ENCODE measurements at places on chromosomes 4 and X.

DNA sequence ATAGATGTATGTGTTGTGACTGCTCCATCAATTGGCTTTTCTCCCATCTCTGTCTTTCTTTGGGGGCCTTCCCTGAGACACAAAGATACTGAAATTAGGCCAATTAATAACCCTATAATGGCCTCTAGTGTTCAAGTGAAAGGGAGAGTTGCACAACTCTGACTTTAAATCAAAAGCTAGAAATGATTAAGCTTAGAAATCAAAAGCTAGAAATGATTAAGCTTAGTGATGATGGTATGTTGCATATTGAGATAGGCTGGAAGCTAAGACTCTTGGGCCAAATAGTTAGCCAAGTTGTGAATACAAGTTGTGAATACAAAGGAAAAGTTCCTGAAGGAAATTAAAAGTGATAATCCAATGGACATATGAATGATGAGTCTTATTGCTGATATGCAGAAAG, 452.9 kb upstream of the AGA start:
- DNase-seq = no peak

- DNase-seq = no peak
Measured at GRCh38 chr4:11741190-11741652, 312.5 kb upstream of the HS3ST1 start.

- no peak for DNase-seq
Measured at GRCh38 chr4:186806679-186807421, 83.2 kb upstream of the FAT1 start.

DNA sequence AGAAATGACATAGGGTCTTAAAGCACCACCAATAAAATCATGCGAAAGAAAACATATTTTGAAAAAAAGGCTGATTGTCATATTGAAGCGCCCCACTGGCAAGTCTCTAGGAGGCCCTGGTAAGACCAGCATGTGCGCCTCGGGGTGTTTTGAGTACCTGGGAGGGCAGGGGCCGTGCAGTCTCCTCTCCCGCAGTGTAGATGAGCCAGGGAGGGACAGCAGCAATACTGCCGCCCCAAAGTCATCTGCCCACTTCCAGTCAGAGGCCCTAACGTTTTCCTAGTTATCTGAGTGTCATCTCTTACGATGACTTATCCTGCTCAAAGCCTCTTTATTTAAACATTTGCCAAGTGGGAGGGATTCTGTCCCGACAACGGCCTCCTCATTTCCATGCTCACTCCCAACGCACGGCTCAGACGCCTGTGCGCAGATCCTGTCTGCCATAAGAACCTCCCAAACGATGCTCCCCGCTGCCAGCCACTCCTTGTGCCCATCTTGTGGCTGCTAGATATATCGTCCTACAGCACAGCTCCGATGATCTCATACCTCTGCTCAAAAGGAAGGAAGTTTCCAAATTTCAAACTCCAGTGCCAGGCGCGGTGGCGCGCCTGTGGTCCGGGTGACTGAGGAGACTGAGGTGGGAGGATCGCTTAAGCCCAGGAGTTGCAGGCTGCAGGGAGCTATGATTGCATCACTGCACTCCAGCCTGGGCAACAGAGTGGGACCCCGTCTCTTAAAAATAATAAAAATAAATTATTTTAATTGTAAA, 17.2 kb upstream of the SCRG1 start:
- DNase-seq = peak; percentile 86

GRCh38 chr4:75180790-75181776, 248.2 kb downstream of the PARM1 start:
- no peak for DNase-seq

- no peak for DNase-seq
Measured at GRCh38 chr4:99389606-99390005, 37.1 kb upstream of the ADH1C start.

GRCh38 chrX:40389555-40389954, 191.2 kb upstream of the ATP6AP2 start:
- no peak for DNase-seq

DNA sequence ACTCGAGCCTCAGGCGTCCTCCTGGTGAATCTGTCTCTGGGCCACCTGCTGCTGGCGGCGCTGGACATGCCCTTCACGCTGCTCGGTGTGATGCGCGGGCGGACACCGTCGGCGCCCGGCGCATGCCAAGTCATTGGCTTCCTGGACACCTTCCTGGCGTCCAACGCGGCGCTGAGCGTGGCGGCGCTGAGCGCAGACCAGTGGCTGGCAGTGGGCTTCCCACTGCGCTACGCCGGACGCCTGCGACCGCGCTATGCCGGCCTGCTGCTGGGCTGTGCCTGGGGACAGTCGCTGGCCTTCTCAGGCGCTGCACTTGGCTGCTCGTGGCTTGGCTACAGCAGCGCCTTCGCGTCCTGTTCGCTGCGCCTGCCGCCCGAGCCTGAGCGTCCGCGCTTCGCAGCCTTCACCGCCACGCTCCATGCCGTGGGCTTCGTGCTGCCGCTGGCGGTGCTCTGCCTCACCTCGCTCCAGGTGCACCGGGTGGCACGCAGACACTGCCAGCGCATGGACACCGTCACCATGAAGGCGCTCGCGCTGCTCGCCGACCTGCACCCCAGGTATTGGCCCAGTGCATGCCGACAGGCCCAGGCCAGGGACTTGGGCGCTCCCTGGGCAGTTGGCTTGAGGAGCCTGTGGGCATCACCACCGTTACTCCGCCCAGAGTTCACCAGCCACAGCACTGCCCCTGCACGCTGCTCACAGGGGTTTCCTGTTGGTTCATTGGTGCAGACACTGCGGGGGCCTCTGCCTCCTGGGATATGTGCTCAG, 1.1 kb downstream of the GPR78 start:
- no peak for DNase-seq

GRCh38 chr4:42709392-42710065, 52.6 kb upstream of the ATP8A1 start:
- DNase-seq = no peak

DNA sequence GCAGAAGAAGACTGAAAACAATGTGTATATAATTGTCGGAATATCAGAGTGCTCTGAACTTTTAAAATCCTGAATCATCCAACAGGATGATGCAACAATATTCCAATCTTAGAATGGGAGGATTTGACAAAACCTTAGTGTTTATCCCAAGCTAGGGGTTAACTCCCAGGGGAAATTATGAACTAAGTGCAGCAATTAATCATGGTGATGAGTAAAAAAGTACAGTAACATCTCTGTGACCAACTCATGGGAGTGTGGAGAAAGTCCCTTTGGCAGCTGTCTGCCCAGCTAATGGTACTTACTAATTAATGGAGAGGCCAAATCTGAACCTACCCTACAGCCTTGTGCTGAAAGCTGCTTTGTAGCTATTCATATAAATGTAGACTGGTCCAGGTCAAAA, 257.6 kb upstream of the DDX53 start:
- DNase-seq = no peak

DNA sequence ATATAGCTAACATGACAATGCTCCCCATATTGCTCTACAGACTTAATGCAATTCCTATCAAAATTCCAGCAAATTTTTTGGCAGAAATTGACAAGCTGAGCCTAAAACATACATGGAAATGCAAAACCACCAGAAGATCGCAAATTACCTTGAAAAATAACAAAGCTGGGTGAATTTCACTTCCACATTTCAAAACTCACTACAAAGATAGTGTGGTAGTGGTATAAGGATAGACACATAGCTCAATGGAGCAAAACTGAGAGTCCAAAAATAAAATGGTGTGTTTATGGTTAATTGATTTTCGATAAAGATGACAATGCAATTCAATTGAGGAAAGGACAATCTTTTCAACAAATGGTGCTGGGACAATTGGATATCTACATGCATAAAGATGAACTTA, 65.8 kb downstream of the SLC9A7 start:
- DNase-seq = no peak

DNA sequence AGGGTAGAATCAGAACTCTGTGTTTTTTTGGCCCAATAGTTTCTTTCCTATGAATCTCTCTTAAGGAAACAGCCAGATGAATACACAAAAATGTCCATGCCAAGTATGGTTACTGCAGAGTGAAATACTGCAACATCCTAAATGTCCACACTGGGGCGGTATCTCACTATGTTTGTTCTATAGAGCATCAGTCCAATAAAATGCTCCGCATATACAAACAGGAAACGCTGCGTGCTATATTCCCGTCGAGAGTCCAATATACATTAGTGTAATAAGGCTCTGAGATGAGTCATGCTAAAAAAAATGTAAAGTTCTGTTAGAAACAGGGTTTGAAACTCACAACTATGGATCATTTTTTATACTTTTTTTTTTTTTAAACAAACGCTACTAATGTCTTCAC, 72.9 kb upstream of the ENOX2 start:
- no peak for DNase-seq

GRCh38 chr4:19030048-19030447, 1008.5 kb upstream of the LCORL start:
- no peak for DNase-seq

- no peak for DNase-seq
Measured at GRCh38 chr4:150817017-150817416, 198.1 kb downstream of the LRBA start.

DNA sequence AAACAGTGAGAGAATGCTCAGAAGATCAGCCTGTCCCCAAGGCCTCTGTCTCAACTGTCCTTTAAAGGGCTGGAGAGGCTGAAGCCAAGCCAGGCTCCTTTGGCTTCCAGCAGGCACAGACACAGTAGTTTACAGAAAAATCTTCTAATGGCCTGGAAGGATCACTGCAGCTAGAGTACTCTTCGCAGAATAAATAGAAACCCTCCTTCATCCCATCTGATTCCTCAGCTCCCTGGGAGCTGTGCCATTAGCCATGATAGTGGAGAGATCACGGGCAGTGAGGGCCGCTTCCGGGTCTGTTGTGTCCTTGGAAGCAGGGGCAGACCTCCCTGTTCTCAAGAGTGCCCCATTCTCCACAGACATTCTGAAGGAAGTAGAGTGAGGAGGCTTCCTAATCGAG, 63.1 kb downstream of the CCNI start:
- no peak for DNase-seq

- no peak for DNase-seq
Measured at GRCh38 chr4:165403637-165404036, 24.8 kb downstream of the CPE start.

DNA sequence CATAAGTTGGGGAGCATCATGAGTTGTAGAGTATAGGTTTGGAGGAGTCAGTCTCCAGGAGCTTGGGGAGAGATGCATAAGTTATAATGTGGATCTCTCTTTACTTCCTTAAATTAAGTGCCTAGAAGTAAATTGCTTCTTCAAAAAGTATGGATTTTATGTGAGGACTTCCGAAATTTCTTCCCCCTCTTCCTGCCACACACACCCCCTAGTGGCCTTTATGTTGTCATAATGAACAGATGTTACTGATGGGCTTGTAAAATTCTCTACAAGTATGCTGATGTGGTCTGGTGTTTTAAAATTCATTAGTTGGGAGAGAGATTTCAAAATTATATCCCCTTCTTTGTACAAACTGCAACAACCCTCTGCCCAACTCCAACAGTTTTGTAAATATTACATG, 2.3 kb upstream of the METTL14 start:
- no peak for DNase-seq
